Hindlimb muscle (tissue), 1 donor: ENCODE measurements at places on chromosomes 2 and 18. TPM values are rescaled to one million over a fixed set of nuclear protein-coding genes. Genes with fewer than 3 reads are reported as not detected.
A peak's percentile ranks its signal among the peaks of the same experiment; 100 is the strongest.

- DNase-seq, result no peak
These were observed 25.7 kb downstream of the MEX3C start for GRCh38 chr18:51171625-51172259.

The LYG2 gene
- 0.25 TPM for polyA plus RNA-seq

GRCh38 chr2:191113761-191114160 is 37.0 kb downstream of the STAT4 start:
- no peak for DNase-seq

GRCh38 chr2:217873371-217873770 is 129.4 kb downstream of the TNS1 start:
- no peak for DNase-seq

The EPB41L3 gene
- 131 TPM for polyA plus RNA-seq

DNA sequence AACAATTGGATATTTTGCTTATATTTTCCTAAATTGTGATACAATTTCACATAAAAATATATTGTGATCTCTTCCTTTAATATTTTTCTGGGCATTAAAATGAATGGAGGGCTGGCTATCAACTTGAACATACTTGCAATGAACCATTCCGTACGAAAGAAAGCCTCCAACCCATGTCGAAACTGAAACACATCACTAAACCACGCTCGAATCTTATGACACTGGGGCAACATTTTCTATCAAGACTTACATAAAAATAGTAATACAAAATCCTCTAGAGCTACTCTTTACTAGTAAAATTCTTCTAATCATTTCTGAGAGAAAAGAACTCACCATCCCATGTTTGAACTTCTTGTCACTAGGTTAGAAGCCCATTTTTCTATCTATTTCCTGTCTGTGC is 132.8 kb upstream of the DOK6 start:
- no peak for DNase-seq

DNA sequence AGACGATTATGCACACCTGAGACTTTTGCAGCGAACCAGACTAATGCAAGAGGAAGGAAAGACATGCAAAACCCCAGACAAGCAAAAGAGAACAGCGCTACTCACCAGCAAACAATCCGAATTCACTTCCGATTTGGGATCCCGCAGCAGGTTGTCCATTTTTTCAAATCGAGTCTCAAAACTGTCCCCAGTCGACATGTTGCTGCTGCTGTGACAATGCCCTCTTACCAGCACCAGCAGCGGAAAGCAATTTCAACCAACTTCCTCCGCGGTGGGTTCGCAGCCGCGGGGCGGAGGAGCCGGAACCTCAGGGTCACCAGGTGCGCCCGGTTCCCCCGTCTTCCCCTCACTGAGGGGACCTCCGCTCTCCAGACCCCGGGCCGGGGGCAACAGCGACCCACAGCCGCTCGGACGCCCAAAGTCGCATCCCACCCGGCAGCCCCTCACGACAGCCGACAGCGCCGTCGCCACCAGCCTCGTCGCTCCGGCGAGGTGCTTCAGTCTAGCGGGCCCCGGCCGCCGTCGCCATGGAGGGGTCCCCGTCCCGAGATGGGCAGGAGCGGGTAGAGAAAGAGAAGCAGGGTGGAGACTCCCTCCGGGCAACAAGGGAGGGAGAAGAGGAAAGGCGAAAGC is 784 bp downstream of the ROCK1 start:
- peak; percentile 46 for DNase-seq
